ENCODE measurements at places on chromosomes 12 and 14. TPM values are rescaled to one million over a fixed set of nuclear protein-coding genes. Genes with fewer than 3 reads are reported as not detected.

GRCh38 chr12:65477721-65478120, 199.2 kb downstream of the MSRB3 start:
- no peak for DNase-seq

GRCh38 chr12:81208187-81208911, 130.5 kb downstream of the ACSS3 start:
- DNase-seq, result no peak

DNA sequence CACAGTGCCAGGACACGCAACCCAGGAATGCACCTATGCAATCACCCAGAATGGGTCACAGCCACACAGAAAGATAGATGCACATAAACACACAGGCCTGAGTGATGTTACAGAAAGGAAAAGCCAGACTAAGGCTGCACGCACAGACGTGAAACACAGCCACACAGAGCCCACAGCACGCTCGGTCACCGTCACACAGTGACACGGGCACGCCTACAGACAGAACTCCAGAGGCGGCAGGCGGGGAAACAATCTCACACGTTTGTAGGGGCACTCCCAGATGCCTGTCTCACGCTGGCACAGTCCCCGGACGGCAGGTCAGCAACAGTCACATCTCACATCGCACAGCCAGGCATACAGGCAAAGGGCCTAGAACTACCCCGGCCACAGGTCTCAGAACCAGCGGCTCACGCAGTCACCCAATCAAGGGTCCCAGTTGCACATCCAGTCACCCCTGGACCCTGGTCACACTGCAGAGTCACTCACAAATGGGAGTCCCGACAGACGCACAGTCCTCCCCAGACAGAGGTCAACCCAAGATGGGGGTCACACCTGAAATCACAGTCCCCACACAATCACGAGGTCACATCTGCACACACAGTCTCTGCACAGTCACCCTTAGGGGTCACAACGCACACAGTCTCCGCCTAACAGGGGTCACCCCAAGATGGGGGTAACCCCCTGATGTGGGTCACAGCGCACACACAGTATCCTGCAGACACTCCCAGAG, 790 bp downstream of the SSH1 start:
- DNase-seq, result peak; percentile 84

The ADAMTS20 gene
- not detected for total RNA-seq

GRCh38 chr14:33127531-33127930, 188.9 kb downstream of the NPAS3 start:
- DNase-seq, result no peak

The SLC25A47 gene
- total RNA-seq, result not detected

GRCh38 chr12:2094597-2094996, 41.8 kb downstream of the CACNA1C start:
- no peak for DNase-seq

GRCh38 chr12:2387103-2387834, 334.5 kb downstream of the CACNA1C start:
- no peak for DNase-seq

DNA sequence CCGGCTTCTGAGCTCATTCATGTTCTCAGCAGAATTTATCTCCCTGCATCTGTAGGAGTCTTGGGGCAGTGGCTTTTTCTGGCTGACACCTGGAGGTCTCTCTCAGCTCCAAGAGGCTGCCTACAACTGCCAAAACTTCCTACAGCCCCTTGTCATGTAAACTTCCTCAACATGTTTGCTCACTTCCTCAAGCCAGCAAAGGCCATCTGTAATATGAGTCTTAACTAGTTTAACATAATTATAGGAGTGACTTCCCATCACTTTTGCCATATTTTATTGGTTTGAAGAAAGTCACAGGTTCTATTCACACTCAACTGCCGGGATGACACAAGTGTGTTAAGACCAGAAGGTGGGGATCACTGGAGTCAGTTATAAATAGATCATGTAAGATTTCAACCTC, 194.0 kb downstream of the VRK1 start:
- DNase-seq, result no peak

DNA sequence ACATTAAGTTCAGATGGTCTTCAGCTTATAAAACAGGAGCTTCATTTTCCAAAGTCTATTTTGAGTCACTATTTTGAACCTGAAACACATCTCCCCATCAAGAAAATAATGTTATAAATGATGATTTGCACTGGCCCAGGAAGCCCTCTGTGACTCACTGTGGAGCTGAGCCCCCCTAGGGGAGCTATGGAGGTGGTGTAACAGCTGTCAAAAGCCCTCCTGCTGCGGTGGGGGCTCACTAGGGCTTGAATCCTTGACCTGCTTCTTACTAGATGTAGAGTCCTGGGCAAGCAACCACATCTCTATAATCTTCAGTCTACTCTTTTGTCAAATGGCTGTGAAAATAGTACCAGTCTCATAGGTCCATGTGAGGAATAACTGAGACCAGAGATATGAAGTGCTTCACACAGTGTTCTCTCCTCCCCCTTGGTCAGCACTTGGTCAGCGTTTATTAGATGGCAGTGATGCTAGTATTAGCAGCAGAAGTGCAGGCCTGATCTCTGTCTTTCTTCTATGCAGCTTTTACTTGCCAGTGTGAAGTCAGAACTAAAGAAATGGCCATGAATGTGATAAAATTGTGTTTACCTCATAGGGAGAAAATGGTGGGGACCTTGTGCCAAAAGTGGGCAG, 83.4 kb downstream of the RTN1 start:
- DNase-seq, result no peak

DNA sequence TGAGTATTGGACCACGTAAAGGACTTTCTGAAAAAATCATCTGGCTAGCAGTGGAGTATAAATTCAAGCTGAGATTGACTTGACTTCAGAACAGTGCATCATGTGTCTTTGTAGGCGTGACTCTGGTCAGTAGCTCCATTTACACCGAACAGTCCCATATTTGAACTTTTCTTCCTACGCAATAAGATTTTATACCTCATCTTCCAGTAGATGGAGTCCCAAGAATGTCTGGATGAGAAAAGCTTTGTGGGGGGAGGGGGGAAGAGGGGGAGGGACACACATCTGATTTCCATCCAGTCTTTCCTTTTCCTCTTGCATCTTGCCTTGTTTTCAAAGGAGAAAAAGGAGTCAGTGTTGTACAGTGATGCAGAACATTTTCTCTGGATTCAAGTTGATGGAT, 241.0 kb downstream of the EMP1 start:
- DNase-seq, result no peak

- no peak for DNase-seq
Measured at GRCh38 chr12:101327051-101327450, 47.1 kb downstream of the UTP20 start.

DNA sequence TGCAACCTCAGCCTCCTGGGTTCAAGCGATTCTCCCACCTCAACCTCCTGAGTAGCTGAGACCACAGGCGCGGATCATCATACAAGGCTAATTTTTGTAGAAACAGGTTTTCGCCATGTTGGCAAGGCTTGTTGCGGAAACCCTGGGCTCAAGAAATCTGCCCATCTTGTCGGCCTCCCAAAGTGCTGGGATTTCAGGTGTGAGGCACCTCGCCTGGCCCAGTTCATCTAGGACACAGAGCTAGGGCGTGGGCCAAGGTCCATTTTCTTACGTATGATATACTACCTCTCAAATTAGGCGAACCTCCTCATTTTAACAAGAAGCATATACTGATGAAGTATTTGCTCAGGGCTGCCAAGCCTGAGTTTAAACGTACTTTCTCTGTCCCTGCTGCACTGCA, 2.1 kb downstream of the RPS29 start:
- DNase-seq, result no peak

GRCh38 chr12:93939641-93940325, 208.6 kb upstream of the PLXNC1 start:
- no peak for DNase-seq

GRCh38 chr12:71392521-71393145, 47.0 kb upstream of the LGR5 start:
- DNase-seq, result peak; percentile 5
